ENCODE measurements at places on chromosomes 1 and 21.
A peak's percentile ranks its signal among the peaks of the same experiment; 100 is the strongest.

GRCh38 chr1:19765623-19766022 is 34.1 kb downstream of the TMCO4 start:
- DNase-seq, result no peak

- DNase-seq, result no peak
Measured at GRCh38 chr1:92218559-92218958, 844 bp downstream of the C1orf146 start.

DNA sequence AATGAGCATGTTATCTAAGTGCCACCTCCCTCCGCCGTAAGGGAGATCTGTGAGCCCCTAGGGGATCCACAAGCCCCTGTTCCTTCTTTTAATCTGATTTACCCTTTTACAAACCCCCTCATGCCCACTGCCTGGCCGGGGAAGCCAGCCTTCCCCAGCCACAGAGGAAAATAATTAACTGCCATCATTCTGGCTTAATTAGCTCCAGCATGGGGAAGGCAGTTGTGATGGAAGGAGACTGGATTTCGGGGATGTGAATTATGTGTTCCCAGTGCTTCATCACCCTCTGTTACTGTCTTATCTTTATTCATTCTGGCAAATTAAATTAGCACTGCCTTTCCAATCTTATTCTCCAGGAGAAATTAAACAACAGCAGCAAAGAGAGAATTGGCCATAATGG is 135.8 kb downstream of the PTPRU start:
- no peak for DNase-seq

DNA sequence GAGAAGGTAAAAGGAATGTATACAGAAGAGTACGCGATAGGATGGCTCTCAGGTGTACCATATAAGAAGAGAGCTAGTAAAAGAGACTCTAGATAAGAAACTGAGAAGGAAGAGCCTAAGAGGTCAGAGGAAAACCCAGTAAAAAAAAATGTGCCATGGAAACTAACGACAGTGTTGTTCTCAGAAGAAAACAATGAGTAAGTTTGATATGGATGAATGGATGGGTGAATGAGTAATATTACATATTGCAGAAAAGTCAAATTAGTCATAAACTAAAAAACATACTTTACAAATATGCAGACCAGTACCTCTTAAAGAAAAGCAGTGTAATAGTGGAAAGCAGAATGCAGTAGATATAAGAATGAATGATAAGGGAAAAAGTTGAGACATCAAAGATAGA is 316.2 kb downstream of the HMCN1 start:
- DNase-seq, result no peak

- DNase-seq, result peak; percentile 67
Measured at GRCh38 chr1:152111515-152111968, 3.7 kb downstream of the TCHH start.

DNA sequence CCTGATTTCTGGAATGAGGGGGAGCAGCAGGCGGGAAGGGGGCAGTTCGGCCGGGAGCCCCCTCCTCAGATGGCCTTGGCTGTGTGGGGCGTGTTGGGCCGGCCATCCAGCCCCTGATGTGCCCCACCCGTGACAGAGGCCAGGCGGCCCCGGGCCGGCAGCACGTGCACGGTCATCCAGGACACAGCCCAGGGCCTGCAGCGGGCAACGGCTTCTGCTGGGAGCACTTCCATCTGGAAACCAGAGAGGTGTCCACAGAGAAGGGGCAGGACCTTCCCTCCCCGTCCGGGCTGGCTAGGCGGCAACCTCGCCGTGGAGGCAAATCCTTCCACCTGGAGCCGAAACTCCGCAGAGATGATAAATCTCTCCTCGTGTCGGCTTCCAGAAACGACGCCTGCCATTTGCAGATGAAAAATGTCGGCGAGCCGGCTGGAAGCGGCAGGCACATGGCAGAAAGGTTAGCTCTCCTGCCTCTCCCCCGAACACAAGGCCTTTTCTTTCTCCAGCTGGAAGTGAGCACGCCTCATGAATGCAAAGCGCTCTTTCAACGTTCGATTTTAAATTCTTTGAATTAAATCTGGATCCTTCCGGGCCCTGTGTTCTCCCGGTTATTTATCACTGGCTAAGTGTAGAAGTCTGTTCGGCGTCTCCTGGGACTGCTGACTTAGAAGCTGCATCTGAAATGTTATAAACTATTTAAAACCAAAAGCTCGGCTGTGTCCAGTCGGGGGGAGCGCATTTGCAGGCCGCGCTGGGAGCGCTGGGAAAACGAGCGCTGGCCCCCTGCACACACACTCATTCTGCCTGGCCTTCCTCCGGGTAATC is 9.4 kb upstream of the ACTRT2 start:
- DNase-seq, result no peak

DNA sequence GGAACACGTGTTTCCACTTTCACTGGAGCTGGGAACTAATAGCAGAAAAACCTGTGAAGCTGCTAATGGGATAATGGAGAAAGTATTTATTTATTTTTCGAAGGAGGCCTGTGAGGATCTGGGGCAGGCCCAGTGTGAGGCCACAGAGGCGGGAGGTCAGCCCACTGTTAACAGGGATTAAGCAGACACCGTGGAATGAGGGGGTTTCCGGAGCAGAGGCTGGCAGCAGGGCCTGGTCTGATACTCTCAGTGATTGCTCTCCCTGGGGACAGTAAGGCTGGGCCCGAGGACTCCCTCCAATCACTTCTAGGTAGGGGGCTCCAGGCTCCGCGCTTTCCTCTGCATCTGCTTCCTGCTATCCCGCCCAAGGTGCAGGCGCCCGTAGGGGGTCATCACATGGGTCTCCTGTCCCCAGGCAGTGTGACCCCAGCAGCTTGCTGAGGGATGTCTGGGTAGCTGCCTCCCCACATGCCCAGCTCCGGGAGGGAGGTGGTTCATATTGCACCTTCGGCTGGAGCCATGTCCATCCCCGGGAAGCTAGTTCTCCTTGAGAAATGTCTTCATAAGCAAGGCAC is 28.8 kb upstream of the CDCA8 start:
- no peak for DNase-seq
